DMS79 treated with DMSO at 0.1 percent for 48 hours (cell line): ENCODE measurements at places on chromosomes 7 and 10.

DNA sequence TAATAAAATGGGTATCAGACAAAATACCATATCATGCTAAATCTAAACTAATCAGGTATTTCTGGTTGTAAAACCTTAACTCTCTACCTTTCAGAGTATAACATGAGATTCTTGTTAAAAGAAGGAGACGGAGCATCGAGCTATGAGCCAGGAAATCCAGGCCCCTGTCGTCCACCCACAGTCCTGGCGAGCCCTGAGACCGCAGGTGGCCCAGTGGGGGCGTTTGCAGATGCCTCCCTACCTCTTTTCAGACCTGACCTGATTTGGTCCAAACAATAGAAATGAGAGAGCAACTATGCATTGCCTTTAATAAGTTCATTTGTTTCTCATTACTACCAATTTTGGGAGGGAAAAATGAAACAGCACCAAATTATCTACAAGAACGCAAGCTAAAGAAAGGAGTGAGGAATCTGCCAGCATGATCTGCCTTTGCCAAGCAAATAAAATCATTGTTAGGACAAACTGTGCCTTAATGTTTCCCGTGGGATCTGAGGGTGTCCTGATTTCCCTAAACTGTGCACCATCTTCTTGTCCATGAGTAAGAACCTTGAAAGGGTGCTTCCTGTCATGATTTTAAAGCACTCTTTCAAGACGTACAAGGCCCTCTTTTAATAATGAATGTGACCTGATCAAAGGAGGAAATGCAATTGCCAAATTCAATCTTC lies 166.7 kb downstream of the TCERG1L start:
- no peak for DNase-seq

GRCh38 chr10:124916098-124916584 lies 25.8 kb upstream of the ZRANB1 start:
- peak; percentile 13 for DNase-seq

DNA sequence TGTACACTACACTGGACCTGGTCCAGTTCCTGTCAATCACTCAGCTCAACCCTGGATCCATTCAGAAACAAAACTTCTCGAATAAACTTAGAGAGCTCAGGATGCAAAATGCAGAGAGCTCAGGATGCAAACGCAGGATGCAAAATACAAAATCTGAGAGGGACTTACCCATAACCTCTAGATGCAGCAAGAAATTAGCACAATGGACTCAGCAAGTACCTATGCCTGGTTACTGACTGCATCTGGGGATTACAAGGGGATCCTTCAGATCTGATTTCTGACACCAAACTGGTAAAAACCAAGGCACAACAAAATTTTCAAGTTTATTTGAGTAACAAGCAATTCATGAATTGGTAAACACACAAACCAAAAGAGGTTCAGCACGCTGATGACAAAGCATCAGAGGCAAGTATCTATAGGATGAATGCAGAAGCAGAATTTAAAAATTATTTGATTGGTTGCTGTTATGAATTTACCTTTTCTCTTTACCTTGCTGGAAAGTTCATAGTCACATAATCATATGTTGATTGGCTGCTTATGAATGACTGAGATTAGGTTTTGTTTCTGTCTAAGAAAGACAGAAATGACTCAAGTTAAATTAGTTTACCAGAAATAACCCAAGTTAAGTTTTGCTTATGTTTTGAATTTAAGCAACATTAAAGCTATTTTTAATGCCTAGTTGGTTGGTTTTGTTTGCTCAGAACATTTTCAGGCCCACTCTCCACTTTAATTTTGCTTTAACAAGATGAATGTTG lies 11.4 kb downstream of the GIMAP6 start:
- no peak for DNase-seq

DNA sequence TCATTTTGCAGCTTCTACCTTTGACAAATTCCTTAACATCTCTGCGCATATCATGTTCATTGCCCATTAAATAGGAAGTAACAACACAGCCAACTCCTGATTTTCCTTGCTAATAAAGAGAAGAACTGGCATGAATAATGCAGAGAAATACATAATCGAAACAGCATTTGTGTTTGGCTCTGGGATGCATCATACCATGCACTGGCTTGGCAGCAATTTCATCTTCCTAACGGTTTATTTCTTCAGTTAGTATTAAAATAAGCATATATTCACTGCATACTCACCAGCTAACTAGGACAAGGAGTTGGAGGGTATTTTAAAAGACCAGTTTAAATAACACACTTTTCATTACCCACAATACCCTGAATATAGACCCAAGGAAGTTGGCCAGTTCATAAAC lies 132.5 kb downstream of the ITGA8 start:
- no peak for DNase-seq

DNA sequence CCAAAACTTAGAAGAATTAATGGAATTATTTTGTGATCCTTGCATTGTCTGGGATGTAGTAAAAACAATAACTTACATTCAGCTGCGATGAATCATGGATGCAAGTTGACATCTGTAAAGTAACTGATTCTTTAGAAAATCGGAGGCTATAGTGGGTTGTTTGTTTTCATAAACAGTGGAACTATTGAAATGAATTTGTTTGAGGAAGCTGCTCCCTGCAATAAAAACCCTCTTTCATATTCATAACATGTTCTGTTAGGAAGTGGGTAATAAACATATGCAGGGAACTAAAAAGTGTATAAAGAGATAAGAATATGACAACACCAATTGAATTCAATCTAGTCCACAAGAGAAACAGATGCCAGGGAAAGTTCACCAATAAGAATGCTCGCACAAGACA lies 53.6 kb downstream of the AGMO start:
- DNase-seq: no peak

- DNase-seq: no peak
These were observed 1.1 kb downstream of the ITGA8 start for GRCh38 chr10:15718694-15719048.

DNA sequence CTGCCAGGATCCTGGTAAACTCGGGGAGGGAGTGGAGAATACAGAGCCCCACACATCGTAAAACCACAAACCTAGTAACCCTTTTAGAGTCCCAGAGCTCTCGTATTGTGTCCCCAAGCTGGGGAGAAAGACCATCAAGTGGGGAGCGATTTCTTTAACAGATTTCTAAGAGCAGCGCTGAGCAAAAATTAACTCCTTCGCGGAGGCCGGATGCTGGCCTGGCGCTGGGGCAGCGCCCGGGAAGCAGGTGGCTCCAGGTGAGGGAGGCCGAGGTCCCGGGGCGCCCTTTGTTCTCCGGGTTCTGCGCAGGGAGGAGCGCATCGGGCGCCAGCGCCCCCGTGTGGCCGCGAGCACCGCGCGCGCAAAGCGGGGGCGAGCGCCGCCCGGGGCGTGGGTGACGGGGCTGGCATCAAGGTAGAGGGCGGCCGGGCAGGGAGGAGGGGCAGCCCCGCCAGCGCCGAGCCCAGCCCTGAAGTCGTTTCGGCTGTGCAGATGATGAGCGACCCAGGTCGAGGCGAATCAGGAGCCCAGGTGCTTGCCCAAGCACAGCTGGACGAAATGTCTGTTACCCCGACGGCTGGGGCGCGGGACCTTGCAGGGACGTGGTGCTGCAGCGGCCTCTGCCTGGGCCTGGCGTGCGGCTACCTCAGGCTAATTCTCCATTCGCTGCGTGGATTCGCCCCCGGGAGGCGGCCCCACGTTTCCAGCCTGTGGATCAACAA lies 10.4 kb upstream of the FGFR2 start:
- DNase-seq: no peak

DNA sequence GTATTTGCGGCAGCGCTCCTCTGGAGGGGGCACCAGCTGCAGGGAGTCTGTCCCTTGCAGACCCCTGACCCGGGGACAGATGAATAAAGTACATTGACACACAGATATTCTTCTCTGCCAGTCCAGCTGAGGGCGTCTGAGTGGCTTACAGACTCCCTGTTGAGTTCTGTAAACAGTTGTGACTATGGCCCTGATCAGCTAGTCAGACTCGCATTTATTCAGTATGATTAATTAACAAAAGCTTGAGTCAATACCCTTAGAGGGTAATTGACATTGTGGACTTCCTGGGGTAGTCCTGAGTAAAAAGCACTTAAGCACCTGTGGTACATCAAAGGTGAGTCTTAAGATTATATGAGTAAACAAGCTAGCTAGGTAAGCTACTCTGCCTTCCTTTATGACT lies 21.0 kb downstream of the ANKRD30A start:
- no peak for DNase-seq

GRCh38 chr7:100896732-100897608 lies 1.3 kb upstream of the ACHE start:
- no peak for DNase-seq

DNA sequence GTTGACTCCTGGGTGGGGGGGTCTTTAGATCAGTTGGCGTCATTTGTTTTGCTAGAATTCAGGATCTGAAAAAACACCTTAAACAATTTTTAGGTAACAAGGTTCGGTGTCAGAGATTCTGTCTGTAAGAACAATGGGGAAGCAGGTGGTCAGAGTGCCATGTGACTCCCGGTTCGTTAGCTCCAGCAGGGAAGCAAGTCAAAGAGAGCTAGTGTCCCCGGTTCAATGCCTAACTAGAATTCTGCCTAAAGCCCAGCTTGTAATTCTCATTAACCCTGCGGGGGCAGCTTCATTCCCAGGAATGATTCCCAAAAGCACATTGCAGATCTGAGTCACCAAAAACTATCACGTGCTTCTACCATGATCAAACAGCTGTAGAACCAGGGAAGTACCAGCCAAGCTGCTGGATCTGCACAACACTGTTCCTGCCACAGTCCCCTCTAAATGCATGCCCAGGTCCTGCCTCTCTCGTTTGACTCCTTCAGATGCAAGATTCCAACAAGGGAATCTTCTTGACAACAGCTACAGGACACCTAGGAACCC lies 664.3 kb upstream of the CELF2 start:
- DNase-seq: no peak

- DNase-seq: no peak
These were observed 25.9 kb downstream of the PFKFB3 start for GRCh38 chr10:6228647-6229046.

GRCh38 chr10:128588402-128588801 lies 462.2 kb upstream of the MKI67 start:
- no peak for DNase-seq

DNA sequence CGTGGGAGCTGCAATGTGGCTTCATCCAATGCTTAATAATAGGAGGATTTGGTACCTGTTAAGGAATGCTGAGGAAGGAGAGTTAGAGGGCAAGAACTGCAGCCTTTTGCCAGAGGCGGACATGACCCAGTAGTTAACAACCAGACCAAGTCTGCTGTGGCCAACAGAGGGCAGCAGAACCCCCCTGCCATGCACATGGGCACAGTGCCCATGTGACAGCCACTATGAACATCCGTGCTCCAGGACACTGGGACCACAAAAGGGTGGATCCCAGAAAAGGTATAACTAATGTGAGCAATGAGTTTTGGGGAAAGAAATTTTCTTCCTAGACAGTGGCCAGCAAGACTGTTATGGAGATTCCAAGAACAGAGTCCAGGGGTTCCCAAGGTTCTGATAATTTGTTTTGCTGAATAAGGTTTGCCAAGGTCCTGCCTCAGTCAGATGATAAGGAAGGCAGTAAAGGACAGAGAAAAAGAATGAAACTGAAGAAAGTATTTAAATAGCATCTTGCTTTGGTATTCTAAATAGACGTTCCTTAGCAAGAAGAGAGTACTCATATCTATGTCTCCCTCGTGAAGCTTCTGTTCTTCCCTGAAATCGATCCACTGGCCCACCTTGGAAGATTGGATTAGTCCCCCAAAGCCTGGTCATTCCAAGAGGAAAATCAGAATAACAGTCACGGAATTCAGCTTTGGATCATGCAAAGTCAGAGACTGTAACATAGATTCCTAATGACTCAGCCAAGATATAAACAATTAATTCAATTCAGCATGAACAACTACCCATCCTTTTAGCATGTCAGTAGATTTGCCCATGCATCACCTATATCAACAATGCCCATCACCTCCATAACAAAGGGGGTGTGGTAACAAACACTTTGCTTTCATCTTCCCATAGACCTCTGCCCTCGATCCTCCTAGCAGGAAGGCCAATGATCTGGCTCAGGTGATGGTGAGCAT lies 56.0 kb downstream of the LGI1 start:
- no peak for DNase-seq

DNA sequence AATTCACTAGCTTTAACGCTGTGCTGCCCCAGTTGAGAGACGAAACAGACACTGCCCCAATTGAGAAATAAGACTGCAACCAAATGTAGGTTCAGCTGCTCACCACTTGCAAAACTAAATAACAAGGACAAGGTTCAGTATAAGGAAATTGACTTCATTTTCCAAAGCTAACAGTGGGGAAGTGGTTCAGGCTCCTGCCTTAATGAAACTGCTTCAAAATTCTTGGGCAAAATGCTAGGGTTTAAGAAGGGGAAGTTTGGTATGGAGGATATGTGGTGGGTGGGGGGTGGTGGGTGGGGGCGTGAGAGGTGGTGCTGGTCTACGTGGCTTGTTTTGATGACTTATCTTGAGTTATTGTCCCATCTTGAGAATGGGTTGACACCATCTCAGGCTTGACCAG lies 21.8 kb downstream of the MRPL32 start:
- DNase-seq: no peak

DNA sequence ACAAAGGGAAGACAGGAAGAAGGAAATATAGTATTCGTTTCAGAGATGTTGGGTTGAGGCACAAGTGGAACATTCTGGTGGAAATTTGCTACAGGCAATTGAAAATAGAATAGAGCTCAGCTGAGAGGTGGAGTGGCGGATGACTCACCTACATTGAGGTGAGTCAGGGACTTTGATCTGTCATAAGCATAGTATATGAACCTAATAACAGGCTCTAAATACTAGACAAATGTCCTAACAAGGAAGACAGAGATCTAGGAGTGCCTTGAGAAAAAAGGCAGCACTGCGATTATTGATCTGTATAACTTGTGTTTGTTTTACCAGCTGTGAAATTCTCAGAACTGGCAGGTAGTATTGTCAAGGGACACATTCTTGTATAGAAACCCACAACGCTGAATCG lies 907 bp upstream of the IFRD1 start:
- peak; percentile 75 for DNase-seq

DNA sequence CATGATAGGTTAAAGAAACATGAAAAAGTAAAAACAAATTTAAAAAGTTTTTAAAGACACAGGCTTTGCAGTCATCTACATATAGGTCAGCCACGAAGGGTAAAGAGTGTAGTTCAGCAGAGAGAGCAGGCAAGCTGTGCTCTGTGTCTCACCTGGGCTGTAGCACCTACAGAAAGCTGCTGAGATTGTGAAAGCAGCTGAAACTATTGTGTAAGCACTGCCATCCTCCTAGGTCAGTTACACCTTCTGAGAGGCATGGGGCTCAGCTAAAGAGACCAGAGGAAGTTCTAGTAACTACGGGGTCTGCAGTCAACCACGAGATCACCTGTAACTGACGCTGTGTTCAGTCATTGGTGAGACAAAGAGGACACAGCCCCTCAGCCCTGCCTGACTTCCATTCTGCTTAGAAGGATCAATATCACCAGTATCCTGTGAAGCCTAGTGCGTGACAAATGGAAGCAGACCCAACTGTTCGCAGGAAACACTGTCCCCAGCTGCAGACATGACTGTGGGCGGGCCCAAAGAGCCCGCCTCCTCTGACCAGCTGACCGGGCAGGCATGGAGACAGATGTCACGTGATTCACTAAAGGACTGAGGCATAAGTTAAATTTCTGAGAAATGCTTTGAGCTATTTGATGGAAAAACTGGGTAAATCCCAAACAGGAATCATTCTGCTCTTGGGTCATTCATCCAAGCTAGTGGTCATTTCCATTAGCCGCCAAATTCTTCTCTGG lies 87.9 kb downstream of the EBF3 start:
- DNase-seq: no peak
